Activated CD4-positive, alpha-beta T cell treated with anti-CD3 and anti-CD28 coated beads for 48 hours (primary cell): ENCODE measurements at places on chromosomes 1 and 21.

DNA sequence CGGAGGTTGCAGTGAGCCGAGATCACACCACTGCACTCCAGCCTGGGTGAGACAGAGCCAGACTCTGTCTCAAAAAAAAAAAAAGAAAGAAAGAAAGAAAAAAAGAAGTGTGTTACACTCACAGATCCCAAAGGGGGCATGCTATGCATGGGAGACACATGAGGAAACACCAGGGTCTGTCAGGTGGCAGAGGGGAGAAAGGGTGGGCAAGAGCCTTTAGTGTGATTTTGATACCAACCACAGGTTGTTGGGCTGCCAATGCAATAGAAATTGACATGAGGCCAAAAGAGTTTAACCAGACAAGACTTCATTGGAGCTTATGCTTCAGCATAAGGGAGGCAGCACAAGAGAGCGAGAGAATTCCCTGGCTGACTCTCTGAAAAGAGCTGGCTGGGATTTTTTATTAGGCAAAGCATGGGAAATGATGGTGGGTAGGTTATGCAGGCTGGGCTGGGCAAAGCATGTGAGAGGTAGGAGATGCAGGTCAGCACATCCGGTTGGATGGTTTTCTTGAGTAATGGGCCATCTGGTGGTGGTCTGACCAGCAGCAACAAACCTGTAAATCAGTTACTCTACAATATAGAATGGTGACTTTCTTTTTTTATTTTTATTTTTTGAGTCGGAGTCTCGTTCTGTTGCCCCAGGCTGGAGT lies 11.7 kb upstream of the EXTL1 start:
- no peak for DNase-seq

DNA sequence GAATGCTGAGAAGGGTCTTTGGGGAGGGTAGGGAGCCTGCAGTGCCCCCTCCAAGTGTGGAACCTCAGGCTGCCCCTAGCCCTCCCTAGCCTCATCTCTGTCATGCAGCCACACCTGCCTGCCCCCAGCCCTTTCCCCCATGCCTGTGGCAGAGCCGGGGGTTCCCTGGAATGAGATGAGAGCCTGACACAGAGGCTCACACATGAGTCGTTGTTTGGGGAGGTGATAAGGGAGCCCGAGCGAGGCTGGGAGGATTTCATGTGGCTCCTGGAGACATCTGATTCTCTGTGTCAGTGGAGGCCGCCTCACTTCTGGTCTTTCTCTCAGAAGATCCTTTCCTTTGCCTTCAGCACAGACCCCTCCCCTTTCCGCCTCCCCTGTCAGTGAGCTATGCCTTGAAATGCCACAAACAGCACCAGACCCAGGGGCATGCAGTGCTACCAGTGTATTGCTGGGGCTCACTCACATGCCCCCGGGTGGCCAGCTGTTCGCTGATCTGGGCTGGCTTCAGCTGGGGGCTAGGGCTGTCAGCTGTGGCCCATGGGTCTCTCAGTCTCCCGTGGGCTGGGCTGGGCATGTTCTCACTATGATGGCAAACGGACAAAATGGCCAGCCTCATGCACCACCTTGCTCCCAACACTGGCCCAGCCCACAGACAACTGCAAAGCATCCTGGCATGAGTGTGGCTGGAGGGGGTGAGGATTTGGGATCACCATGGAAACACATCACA lies 102.6 kb downstream of the AJAP1 start:
- DNase-seq, result no peak

DNA sequence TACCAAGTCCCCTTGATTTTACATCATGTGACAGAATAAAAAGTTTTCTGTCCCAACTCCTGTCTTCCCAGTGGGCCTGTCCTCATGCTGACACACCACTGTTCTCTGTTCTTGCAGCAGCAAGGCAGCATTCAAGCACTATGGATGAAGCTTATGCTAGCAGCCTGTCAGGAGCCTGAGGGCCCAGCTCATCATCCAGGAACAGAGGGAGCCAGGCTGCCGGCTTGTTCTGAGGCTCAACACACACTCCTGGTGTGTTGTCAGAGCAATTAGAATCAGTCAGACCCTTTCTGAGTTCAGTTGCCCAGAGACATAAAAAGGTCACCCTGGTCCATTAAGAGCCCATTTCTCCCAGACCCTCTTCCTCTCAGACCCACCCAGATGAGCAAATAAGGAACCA lies 282.9 kb downstream of the SEC16B start:
- DNase-seq, result no peak

- no peak for DNase-seq
These were observed 387.6 kb downstream of the BRINP2 start for GRCh38 chr1:177558372-177558771.

GRCh38 chr1:79815115-79815514 lies 808.6 kb upstream of the ADGRL4 start:
- DNase-seq, result no peak
